ENCODE measurements at places on chromosomes 6 and 20. TPM values are rescaled to one million over a fixed set of nuclear protein-coding genes. Genes with fewer than 3 reads are reported as not detected.

The LHFPL5 gene
- total RNA-seq, result not detected

The KIF25 gene
- total RNA-seq, result 0.16 TPM

The PDE7B gene
- total RNA-seq, result 3.6 TPM

The RHAG gene
- 0.27 TPM for total RNA-seq

The SLC17A3 gene
- total RNA-seq, result not detected

The PPP1R14C gene
- 1.5 TPM for total RNA-seq

The EYA4 gene
- 1.4 TPM for total RNA-seq

The KIAA0408 gene
- total RNA-seq, result 83.3 TPM

The BPIFB2 gene
- total RNA-seq, result 138 TPM

The OR2B3 gene
- not detected for total RNA-seq

The ACTR5 gene
- total RNA-seq, result 7.9 TPM

The COL21A1 gene
- 24.9 TPM for total RNA-seq

The ID1 gene
- total RNA-seq, result 461 TPM

The CNR1 gene
- total RNA-seq, result 9.8 TPM

The SCUBE3 gene
- 7.2 TPM for total RNA-seq

The DOP1A gene
- 34.8 TPM for total RNA-seq

The ADTRP gene
- 0.23 TPM for total RNA-seq

The PBX2 gene
- total RNA-seq, result 70.1 TPM

The ADGB gene
- not detected for total RNA-seq

Data from gastroesophageal sphincter (tissue), 4 donors.